ENCODE measurements at places on chromosomes 12 and 14.

- no peaks in the 10 kb centered on the region for H3K36me3 ChIP-seq
- DNase-seq = no peak
- no peaks in the 10 kb centered on the region for H3K4me1 ChIP-seq
- no peak overlapping the region for H3K27ac ChIP-seq
- H3K4me3 ChIP-seq = no peak overlapping the region
- no peaks in the 10 kb centered on the region for H3K27me3 ChIP-seq
These were observed 900.4 kb upstream of the MDGA2 start for GRCh38 chr14:48575772-48576171.

- peaks cover 14% of the 10 kb centered on the region for H3K4me1 ChIP-seq
- H3K27ac ChIP-seq = peak overlapping the region; percentile 92
- H3K36me3 ChIP-seq = peaks cover 3% of the 10 kb centered on the region
These were observed 640 bp upstream of the G2E3 start for GRCh38 chr14:30558362-30558674.

DNA sequence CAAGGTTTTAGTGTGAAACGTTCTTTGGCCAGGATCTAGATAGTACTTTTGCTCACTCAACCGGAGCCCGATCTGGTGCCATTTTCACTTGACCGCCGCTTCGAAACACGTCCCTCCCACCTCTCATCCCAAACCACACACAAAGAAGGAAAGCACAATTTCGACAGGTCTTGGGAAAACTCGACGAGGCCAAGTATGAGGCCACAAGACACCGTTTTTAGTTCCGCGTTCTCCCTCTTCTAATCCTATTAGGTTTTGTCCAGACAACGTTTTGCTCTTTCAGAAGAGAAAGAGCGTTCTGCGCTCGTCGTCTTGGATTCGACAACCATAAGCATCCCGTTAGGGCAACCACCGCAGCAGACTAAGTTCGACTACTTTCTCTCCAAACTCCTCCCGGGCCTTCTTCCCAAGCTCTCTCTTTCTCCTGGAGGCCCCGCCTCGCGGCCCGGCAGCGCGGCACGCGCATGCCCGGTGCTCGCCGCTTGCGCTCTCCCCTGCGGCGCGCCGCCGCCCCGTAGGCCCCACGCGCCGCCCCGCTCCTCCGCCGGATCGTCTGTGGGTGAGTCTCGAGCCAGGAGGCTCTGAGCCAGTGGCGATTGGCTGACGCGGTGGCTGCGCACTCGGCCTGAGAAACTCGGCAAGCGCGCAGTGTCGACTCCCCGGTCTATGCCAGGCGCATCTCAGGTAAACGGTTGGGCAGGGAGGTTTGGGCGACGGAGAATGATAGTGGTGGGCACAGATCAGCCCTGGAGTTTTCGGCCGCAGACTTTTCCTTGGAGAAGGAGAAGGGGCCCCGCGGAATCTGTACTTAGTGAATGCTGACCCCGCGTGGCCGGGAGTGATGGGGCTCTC, at the start of gene MIPOL1:
Gene MIPOL1 (plus strand): TSS at position 517 of the 852 bp plus-strand sequence. CDS start 49,952 bp downstream, outside the sequence.
- H3K27ac ChIP-seq = peak within 1 kb of the TSS; percentile 95
- H3K27me3 ChIP-seq = no peaks in the 10 kb centered on the region
- no peak for DNase-seq
- no peaks in the 10 kb centered on the region for H3K36me3 ChIP-seq
- peaks cover 14% of the 10 kb centered on the region for H3K4me1 ChIP-seq

- no peak overlapping the region for H3K4me3 ChIP-seq
- no peaks in the 10 kb centered on the region for H3K27me3 ChIP-seq
- no peak overlapping the region for H3K27ac ChIP-seq
These were observed 43.0 kb upstream of the TSPAN9 start for GRCh38 chr12:3034067-3034750.

DNA sequence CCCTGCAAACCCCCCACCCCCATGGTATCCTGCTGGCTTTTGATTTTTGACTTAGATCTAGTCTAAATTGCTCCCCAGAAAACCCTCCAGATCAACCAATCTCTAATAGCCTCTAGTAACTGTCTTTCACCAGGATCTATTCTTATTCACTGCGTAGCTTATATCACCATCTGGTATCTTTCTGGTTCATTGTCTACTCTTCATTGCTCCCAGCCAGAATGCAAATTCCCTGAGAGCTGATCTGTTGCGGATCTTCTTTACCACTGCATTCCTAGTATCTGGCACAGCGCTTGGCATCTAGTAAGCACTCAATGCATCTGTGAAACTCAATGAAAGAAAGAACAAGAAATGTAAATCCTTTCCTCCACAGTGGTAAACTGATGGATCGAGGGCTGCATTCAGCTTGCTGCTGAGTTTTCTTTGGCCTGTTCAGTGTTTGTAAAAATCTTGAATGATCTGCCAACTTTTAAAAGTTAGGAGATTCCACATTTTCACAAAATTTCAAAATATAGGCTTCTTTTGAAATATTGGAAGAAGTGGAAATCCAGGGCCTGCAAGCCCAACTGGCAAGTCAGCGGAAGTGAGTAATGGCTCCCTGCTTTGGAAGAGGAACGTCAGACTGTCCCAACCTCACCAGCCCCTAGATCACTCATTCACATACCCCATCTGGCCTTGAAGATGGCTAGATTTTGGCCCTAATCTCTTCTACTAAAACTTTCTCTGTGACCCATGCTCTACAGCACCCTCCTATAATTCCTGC, 274.2 kb downstream of the SSPN start:
- no peaks in the 10 kb centered on the region for H3K27me3 ChIP-seq
- no peak overlapping the region for H3K4me3 ChIP-seq
- no peaks in the 10 kb centered on the region for H3K36me3 ChIP-seq
- H3K4me1 ChIP-seq = no peaks in the 10 kb centered on the region
- DNase-seq = no peak
- H3K27ac ChIP-seq = no peak overlapping the region

- no peak overlapping the region for H3K4me3 ChIP-seq
- no peak overlapping the region for H3K27ac ChIP-seq
- no peaks in the 10 kb centered on the region for H3K4me1 ChIP-seq
- no peaks in the 10 kb centered on the region for H3K27me3 ChIP-seq
- no peaks in the 10 kb centered on the region for H3K36me3 ChIP-seq
These were observed 153.1 kb upstream of the DCN start for GRCh38 chr12:91335699-91336098.

GRCh38 chr12:122206111-122206881, 2.8 kb downstream of the B3GNT4 start:
- DNase-seq = no peak
- peaks cover 9% of the 10 kb centered on the region for H3K36me3 ChIP-seq
- no peak overlapping the region for H3K4me3 ChIP-seq
- H3K27me3 ChIP-seq = no peaks in the 10 kb centered on the region
- no peak overlapping the region for H3K27ac ChIP-seq
- peaks cover 16% of the 10 kb centered on the region for H3K4me1 ChIP-seq

DNA sequence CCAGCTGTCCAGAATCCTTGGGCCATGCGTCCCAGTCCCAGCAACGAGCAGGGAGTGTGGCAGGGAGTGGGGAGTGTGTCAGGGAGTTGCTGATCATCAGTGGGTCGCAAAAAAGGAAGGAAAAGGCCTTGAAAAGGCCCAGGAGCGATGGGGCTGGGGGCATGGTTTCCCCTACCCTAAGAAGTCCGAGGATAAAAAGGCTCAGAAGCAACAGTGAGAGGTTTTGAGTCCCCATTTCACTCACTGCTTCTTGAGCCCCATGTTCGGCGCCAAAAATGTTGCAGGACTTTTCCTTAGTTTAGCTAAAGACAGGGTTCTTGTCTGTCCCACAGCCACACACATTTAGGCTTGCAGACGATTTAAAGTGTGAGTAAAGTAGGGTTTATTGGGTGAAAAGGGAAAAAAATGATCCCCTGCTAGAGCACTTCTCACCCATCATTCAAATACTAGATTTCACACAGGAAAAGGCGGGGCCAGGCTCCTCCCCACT, 189.5 kb downstream of the KCNC2 start:
- no peaks in the 10 kb centered on the region for H3K36me3 ChIP-seq
- no peak for DNase-seq
- H3K4me3 ChIP-seq = no peak overlapping the region
- H3K27me3 ChIP-seq = no peaks in the 10 kb centered on the region

DNA sequence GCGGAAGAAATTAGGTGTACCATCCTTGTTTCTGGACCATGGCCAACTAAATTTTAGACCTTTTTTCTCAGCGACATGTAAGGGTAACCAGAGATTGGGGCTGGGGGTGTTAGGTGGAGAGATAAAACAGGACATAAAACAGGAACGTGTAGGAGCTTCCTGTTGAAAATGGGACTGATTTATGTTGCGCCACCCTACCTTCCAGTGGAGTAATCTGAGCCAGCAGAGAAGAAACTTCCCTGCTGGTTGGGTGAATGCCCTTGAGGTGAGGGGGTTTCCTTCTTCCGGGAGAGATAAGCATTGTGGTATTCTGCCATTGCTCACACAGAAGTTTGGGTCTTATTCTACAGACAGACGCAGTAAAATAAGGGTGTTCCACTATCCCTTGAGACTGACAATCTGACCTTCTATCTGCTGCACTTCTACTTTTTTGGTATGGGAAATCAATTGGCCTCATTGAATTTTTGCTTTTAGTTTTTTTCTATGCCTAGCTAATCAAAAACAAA, 417.6 kb downstream of the PCNX1 start:
- DNase-seq = no peak
- H3K4me3 ChIP-seq = no peak overlapping the region

All from Panc1 (cell line).